ENCODE measurements at places on chromosomes 4 and X.

DNA sequence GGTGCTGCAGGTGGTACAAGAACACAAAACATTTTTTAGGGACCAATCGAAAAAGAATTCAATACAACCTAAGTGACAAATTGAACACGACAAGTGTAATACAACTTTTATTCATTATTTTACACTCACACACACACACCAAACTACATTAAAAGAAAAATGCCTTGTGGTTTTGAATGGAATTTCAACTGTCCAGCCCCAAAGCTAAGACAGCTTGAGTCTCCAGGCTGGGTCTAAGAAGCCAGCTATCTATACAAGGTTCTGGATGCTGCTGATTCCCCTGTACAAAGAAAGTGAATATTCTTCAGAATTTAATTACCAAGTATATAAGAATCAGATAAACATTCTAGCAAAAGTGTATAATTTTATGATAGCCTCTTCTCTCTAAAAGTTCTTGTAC lies 118.2 kb downstream of the PPP3CA start:
- no peak for DNase-seq

- DNase-seq, result no peak
Observed at GRCh38 chrX:17580539-17581152, 156.6 kb upstream of the SCML1 start.

GRCh38 chrX:40099055-40099958 lies 1.5 kb upstream of the BCOR start:
- DNase-seq, result no peak

GRCh38 chrX:121851033-121851432 lies 803.6 kb downstream of the GLUD2 start:
- no peak for DNase-seq

DNA sequence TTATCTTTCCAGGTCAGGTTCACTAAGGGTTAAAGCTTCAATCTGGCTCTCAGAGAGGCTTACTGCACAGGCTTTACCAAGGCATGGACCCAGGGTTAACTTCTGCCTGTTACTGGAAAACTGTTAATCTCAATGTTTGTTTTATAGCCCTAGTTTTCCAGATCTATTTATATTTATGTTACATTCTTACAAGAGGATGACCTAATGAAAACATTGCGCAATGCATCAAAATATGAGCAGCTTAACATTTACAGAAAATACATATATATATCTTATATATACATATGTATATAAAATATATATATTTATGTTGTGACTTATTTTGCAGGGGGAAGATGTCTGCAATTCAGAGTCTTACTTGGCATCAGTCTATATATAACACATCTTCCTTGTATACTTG lies 112.3 kb downstream of the PCDH19 start:
- DNase-seq, result no peak

- DNase-seq, result peak; percentile 6
Observed at GRCh38 chr4:77240469-77241066, 83.6 kb downstream of the CCNG2 start.

- no peak for DNase-seq
Observed at GRCh38 chr4:156594624-156595023, 377.0 kb downstream of the PDGFC start.

GRCh38 chr4:188839704-188840103 lies 700.5 kb downstream of the TRIML1 start:
- no peak for DNase-seq

DNA sequence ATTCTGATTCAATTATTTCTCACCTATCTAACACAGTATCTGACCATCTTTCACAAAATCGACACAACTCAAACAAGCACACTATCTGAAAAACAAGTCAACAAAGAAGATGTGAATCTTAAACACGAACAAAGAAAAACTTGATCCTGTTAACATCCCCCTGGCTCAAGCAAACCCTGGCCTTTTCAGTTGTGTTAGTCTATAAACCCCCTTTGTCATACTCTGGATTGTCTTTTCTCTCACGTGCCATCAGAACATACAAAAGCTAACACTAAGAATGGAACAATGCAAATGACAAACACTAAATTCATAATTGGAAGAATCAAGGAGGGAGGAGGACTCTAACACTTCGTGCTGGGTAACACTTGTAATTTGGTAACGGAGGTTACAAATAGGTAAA lies 168.7 kb downstream of the GASK1B start:
- no peak for DNase-seq

DNA sequence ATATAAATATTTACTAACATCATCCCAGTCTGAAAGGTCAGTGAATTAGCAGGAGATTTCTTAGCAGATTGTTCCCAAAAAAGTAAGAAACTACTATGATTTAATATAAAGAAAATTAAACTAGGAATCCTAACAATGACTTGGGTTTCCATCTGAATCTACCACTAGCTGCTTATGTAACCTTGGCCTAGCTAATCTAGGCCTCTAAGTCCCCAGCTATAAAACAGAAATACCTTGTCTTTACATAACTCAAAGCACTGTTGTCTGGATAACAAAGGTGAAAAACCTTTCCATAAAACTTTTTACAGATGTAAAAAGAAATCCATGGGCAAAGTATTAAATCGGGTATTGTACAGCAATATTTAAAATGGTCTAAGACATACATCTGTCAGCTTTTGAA lies 3.0 kb downstream of the FBXL5 start:
- no peak for DNase-seq

Measured in stimulated activated CD8-positive, alpha-beta memory T cell treated with anti-CD3 and anti-CD28 coated beads, Interleukin-4, amount 100 ng/mL, for 1 hour (primary cell).